ENCODE measurements at places on chromosomes 16 and 17. TPM values are rescaled to one million over a fixed set of nuclear protein-coding genes. Genes with fewer than 3 reads are reported as not detected.

- H3K27me3 ChIP-seq: no peaks in the 10 kb centered on the region
- peaks cover 2% of the 10 kb centered on the region for H3K36me3 ChIP-seq
- H3K4me1 ChIP-seq: no peaks in the 10 kb centered on the region
- H3K4me3 ChIP-seq: no peak overlapping the region
Measured at GRCh38 chr17:1144162-1144561, 35.6 kb downstream of the ABR start.

- no peak overlapping the region for H3K4me3 ChIP-seq
- peak overlapping the region; percentile 69 for H3K27ac ChIP-seq
- no peaks in the 10 kb centered on the region for H3K27me3 ChIP-seq
- H3K4me1 ChIP-seq: peaks cover 87% of the 10 kb centered on the region
- peaks cover 15% of the 10 kb centered on the region for H3K36me3 ChIP-seq
Measured at GRCh38 chr17:63706336-63707082, 6.6 kb upstream of the LIMD2 start.

GRCh38 chr16:89601906-89602272 is 11.6 kb upstream of the DPEP1 start:
- H3K4me1 ChIP-seq: peaks cover 16% of the 10 kb centered on the region
- H3K36me3 ChIP-seq: no peaks in the 10 kb centered on the region
- H3K27me3 ChIP-seq: no peaks in the 10 kb centered on the region

DNA sequence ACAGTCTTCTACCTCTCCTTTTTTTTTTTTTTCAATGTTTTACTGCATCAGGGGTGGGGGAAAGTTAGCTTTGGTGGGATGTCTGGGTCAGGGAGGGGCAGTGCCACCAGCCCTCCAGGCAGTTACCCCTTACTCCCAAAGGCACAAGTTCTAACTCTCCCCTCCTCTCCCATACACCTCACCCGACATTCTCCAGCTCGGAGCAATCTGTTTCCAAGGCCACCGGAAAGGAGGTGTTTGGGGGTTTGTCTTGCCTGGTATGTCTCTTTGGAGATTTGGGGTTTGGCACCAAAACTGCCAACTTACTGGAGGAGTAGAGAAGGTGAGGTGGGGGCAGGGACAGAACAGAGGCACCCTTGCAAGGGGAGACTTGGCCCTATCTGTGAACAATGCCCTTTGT is 4.7 kb downstream of the DLX3 start:
- peaks cover 23% of the 10 kb centered on the region for H3K4me1 ChIP-seq
- DNase-seq: no peak
- H3K36me3 ChIP-seq: no peaks in the 10 kb centered on the region
- peaks cover 39% of the 10 kb centered on the region for H3K27me3 ChIP-seq

DNA sequence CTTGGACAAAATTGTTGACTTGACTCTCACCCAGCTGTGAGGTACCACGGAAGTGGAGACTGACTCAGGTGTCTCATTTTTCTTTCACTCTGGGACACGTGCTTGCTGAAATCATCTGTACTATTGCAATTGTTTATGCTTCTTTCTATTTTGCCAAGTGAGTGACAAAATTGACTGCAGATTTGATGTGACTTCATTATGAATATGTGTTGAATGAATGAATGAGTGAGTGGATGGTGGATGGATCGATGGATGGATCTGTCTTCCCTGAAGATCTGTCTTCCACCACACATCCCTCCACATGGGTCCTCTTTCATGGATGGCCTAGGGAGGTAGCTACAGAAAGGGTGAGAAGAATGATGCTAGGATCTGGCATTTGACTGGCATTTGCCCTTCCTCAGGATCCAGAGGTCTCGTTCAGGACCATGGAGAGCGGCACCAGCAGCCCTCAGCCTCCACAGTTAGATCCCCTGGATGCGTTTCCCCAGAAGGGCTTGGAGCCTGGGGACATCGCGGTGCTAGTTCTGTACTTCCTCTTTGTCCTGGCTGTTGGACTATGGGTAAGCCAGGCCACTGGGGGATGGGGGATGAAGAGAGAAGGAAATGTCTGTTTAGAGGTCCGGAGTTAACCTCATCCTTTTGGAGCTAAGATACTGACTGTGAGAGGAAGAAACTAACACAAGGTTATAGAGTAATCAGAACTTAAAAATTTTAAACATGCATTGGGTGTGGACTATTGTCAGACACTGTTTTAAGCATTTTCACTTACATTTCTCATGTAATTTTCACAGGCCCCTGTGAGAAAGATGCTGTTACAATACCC is 12.7 kb downstream of the SLC5A11 start:
- H3K27ac ChIP-seq: no peak overlapping the region
- DNase-seq: peak; percentile 63
- no peaks in the 10 kb centered on the region for H3K4me1 ChIP-seq
- H3K27me3 ChIP-seq: no peaks in the 10 kb centered on the region
- H3K36me3 ChIP-seq: no peaks in the 10 kb centered on the region

DNA sequence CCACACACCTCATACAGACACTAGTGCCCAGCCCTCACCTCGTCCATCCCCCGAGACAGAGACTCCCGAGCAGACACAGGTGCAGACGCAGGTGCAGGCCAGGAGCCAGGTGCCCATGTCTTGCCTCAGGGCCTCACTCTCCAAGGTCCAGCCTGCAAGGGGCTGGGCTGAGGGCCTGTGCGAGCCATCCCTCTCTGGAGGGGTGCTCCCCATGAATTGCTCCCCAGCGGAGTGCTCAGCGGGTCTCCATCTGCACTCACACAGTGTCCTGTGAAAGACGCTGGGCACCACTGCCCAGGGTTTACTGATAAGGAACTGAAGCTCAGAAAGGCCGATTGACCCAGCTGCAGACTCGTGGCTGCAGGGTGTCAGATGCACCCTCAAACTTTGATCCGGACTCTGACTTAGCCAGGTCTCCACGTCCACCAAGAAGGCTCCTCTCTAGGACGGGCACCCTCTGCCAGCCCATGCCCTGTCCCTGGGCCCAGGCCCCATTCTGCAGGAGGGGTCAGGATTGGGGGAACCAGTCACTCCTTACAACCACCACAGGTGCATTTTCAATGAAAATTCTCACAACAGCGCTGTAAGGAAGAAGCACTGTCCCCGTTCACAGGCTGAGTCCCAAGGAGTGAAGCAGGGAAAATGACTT is 16.9 kb downstream of the POLR3K start:
- no peak overlapping the region for H3K27ac ChIP-seq
- no peak overlapping the region for H3K4me3 ChIP-seq
- H3K36me3 ChIP-seq: no peaks in the 10 kb centered on the region
- H3K27me3 ChIP-seq: no peaks in the 10 kb centered on the region

- no peaks in the 10 kb centered on the region for H3K27me3 ChIP-seq
- DNase-seq: peak; percentile 88
- no peaks in the 10 kb centered on the region for H3K36me3 ChIP-seq
- no peak overlapping the region for H3K27ac ChIP-seq
- H3K4me3 ChIP-seq: no peak overlapping the region
Measured at GRCh38 chr16:65745-66144, 6.7 kb downstream of the RHBDF1 start.

- H3K27me3 ChIP-seq: no peaks in the 10 kb centered on the region
- peaks cover 35% of the 10 kb centered on the region for H3K4me1 ChIP-seq
- DNase-seq: no peak
- H3K27ac ChIP-seq: no peak overlapping the region
- H3K36me3 ChIP-seq: peaks cover 17% of the 10 kb centered on the region
Measured at GRCh38 chr16:30368122-30368791, 2.0 kb downstream of the TBC1D10B start.

- DNase-seq: no peak
- no peak overlapping the region for H3K27ac ChIP-seq
- H3K27me3 ChIP-seq: no peaks in the 10 kb centered on the region
- H3K4me1 ChIP-seq: no peaks in the 10 kb centered on the region
Measured at GRCh38 chr17:28828294-28829040, 14.1 kb downstream of the FAM222B start.

GRCh38 chr17:14845591-14846281 is 419.4 kb downstream of the PMP22 start:
- peaks cover 2% of the 10 kb centered on the region for H3K27me3 ChIP-seq
- no peak for DNase-seq
- H3K36me3 ChIP-seq: no peaks in the 10 kb centered on the region
- H3K27ac ChIP-seq: no peak overlapping the region

DNA sequence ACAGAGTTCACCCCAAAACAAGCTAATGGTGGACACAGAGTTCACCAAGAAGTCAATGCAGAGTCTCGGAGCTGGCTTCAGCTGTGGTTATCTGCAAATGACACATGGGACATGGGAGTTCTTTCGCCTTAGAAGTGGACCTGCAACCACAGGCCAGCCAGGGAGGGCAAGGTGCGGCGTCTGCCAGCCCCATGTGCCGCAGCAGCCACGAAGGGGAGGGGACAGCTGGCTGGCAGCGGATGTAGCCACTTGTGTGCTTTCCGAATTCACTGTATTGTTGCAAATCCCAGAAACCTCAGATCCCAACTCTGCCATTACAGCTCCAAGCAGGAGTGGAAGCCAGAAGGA is 24.8 kb downstream of the LMF1 start:
- H3K4me1 ChIP-seq: no peaks in the 10 kb centered on the region
- H3K36me3 ChIP-seq: peaks cover 19% of the 10 kb centered on the region
- DNase-seq: no peak
- no peaks in the 10 kb centered on the region for H3K27me3 ChIP-seq

Gene RAP1GAP2
- total RNA-seq: 390 TPM

Gene HOXB13
- total RNA-seq: not detected

Gene KRT28
- not detected for total RNA-seq

Gene SNAI3
- 8.4 TPM for total RNA-seq

Gene CRYM
- total RNA-seq: not detected

Gene NUPR1
- not detected for total RNA-seq

Measured in natural killer cell (primary cell).